Kidney (tissue), 22 donors: ENCODE measurements at places on chromosomes 1 and 21. TPM values are rescaled to one million over a fixed set of nuclear protein-coding genes. Genes with fewer than 3 reads are reported as not detected.

AGL gene
- 19.8 TPM for total RNA-seq

NECTIN4 gene
- total RNA-seq: 12.8 TPM

PTCH2 gene
- total RNA-seq: 1.2 TPM

DNA sequence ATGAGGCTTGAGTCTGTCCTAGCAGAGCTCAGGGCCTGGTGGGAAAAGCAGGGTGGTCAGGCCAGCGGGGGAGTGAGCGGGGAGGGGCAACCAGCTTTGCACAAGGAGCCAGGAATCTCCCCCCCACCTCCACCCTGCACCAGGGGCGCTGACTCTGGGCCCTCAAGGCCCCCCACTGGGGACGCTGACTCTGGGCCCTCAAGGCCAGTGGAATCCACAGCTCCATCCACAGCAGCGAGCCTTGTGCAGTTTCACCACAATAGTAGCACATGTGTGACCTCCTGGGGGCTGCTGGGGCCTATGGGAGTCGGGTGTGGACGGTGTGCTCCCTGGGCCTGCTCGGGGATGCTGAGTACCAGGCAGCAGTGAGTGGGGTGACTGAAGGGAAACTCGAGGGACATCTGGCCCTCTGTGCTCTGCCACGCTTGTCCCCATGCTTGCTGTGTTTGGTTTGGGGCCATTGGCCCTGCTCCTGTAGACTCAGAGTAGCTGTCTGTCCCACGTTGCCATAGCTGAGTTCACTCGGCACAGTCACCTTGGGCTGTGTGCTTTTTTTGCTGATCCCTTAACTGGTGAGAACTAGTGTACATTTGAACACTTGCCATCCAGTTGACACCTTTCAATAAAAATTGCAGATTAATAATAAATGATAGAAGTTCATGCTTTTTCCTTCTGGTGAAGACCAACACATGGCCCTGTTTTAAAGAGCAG lies 89.2 kb downstream of the ADARB1 start:
- no peak overlapping the region for H3K4me3 ChIP-seq
- H3K4me1 ChIP-seq: no peaks in the 10 kb centered on the region
- H3K36me3 ChIP-seq: no peaks in the 10 kb centered on the region
- H3K27ac ChIP-seq: no peak overlapping the region
- no peaks in the 10 kb centered on the region for H3K27me3 ChIP-seq
- no peak for DNase-seq

GRCh38 chr1:10693497-10694273 lies 102.8 kb downstream of the CASZ1 start:
- H3K27me3 ChIP-seq: no peaks in the 10 kb centered on the region
- DNase-seq: no peak
- no peaks in the 10 kb centered on the region for H3K36me3 ChIP-seq
- no peaks in the 10 kb centered on the region for H3K4me1 ChIP-seq
- H3K27ac ChIP-seq: peak overlapping the region; percentile 88
- peak overlapping the region; percentile 65 for H3K4me3 ChIP-seq

GRCh38 chr1:112030157-112030556 lies 40.7 kb upstream of the KCND3 start:
- DNase-seq: no peak
- no peak overlapping the region for H3K27ac ChIP-seq
- H3K4me3 ChIP-seq: no peak overlapping the region
- no peaks in the 10 kb centered on the region for H3K4me1 ChIP-seq

DNA sequence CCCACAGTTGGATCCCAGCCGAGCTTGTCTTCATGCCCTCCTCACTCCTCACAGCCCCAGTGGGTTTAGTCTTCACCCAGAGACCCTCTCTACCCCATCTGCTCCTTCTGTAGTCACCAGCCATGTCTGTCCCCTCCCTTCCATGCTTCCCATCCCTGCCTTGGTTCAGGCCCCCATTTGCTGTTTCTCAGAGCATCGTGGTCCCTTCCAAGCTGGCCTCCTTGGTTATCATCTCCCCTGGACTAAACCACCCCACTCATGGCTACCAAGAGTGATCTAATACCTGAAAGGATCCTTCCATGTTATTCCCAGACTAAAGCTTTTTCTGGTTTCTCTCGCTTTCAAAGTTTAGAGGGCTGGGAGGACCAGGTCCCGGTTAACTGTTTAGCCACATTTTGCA lies 8.3 kb downstream of the CNIH3 start:
- DNase-seq: no peak
- H3K27me3 ChIP-seq: peaks cover 7% of the 10 kb centered on the region
- H3K27ac ChIP-seq: no peak overlapping the region
- H3K36me3 ChIP-seq: no peaks in the 10 kb centered on the region
- no peak overlapping the region for H3K4me3 ChIP-seq

DNA sequence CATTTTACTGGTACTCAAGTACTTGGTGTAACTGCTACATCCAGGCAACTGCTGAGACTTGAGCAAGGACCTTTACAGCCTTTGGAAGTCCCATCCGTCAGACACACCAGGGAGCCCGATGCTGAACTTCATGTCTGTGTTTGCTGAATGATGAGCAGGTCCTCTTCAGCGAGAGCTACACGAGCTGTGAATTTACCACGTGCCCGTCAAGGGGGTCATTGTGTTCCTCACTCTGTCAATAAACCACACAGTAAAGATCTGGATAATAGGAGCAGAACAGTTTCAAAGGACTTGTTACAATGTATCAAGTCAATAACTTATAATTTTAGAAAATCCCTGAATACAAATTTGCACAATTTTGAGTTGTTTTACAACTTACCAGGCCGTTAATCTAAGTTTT lies 427.2 kb downstream of the KIF26B start:
- H3K36me3 ChIP-seq: no peaks in the 10 kb centered on the region
- no peak overlapping the region for H3K27ac ChIP-seq
- H3K27me3 ChIP-seq: no peaks in the 10 kb centered on the region
- no peak for DNase-seq

- H3K27ac ChIP-seq: no peak overlapping the region
- no peaks in the 10 kb centered on the region for H3K27me3 ChIP-seq
- H3K4me3 ChIP-seq: no peak overlapping the region
- no peaks in the 10 kb centered on the region for H3K4me1 ChIP-seq
- DNase-seq: no peak
- H3K36me3 ChIP-seq: no peaks in the 10 kb centered on the region
Measured at GRCh38 chr1:188169971-188170370, 1341.2 kb downstream of the PLA2G4A start.

DNA sequence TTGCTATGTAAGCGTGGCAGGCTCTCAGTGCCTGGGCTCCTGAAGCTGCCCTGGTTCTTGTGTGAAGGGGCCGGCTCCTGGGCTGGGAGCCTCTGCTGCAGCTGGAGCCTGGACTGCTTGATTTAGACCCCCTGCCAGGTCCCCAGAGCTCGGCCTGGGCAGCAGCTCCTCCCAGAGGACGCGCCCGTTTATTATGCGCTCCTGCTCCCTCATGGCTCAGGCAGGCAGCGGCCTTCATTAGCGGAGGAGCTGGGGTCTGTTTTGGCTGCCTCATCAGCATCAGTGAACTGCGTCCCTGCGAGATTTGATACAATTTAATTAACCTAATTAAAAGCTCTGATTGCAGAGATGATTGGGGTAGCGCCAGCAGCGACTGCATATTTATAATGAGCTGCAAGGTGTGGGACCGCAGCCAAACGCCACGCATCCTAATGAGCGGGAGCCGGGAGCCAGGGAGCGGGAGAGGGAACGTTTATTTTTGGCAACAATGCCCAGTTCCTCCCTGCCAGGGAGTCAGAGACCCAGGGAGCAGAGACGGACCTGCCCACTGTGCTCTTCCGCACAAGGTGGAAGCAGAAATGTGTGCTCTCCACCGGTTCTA lies 16.6 kb downstream of the UTP11 start:
- H3K36me3 ChIP-seq: peaks cover 10% of the 10 kb centered on the region
- no peak overlapping the region for H3K4me3 ChIP-seq
- no peaks in the 10 kb centered on the region for H3K4me1 ChIP-seq
- H3K27ac ChIP-seq: no peak overlapping the region
- no peaks in the 10 kb centered on the region for H3K27me3 ChIP-seq

DNA sequence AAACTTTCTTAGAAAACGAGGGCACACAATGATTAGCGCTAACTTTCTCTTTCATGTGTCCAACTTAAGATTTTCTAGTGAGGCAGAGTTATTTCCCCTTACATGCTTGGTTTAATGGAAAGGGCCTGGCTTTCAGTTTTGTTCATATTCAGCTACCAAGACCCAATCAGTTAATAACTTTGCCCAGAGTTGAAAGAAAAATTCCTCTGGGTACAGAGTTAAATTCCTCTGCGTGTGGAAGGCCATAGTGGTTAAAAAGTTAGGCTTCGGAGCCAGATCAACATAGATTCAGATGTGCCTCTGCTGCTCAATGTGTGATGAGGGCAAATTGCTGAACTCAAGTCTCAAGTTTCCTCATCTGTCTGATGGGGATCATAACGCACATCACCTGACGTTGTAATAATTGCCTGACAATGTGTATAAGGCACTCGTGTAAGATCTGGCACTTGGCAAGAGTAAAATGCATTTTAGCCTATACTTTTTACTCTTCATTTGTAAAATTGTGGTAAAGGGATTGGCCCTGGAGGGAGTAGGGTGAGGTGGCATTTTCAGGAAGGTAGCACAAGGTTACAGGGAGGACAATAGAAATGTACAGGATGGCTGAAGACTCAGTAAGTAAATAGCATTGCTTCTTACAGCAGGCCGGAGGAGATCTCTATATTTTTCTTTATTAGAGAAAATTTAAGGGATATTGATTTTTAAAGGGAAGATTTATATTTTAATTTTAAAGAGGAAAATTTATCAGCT lies 103.4 kb downstream of the ROR1 start:
- no peaks in the 10 kb centered on the region for H3K4me1 ChIP-seq
- H3K4me3 ChIP-seq: no peak overlapping the region
- no peak overlapping the region for H3K27ac ChIP-seq

GRCh38 chr1:186446152-186446551 lies 14.8 kb downstream of the PDC start:
- H3K27me3 ChIP-seq: no peaks in the 10 kb centered on the region
- no peak for DNase-seq
- no peaks in the 10 kb centered on the region for H3K36me3 ChIP-seq
- no peak overlapping the region for H3K27ac ChIP-seq

- H3K27me3 ChIP-seq: no peaks in the 10 kb centered on the region
- DNase-seq: peak; percentile 53
- no peaks in the 10 kb centered on the region for H3K36me3 ChIP-seq
- no peaks in the 10 kb centered on the region for H3K4me1 ChIP-seq
- no peak within 1 kb of the TSS for H3K27ac ChIP-seq
- no peak within 1 kb of the TSS for H3K4me3 ChIP-seq
Measured at GRCh38 chr1:223393275-223394214, at the start of gene CCDC185. CCDC185 (plus strand) TSS chr1:223393415; CDS start chr1:223393476, 61 bp downstream.

- no peaks in the 10 kb centered on the region for H3K36me3 ChIP-seq
- peaks cover 2% of the 10 kb centered on the region for H3K4me1 ChIP-seq
- H3K4me3 ChIP-seq: no peak overlapping the region
- no peak overlapping the region for H3K27ac ChIP-seq
Measured at GRCh38 chr1:207937204-207937603, 26.3 kb upstream of the CD34 start.

DNA sequence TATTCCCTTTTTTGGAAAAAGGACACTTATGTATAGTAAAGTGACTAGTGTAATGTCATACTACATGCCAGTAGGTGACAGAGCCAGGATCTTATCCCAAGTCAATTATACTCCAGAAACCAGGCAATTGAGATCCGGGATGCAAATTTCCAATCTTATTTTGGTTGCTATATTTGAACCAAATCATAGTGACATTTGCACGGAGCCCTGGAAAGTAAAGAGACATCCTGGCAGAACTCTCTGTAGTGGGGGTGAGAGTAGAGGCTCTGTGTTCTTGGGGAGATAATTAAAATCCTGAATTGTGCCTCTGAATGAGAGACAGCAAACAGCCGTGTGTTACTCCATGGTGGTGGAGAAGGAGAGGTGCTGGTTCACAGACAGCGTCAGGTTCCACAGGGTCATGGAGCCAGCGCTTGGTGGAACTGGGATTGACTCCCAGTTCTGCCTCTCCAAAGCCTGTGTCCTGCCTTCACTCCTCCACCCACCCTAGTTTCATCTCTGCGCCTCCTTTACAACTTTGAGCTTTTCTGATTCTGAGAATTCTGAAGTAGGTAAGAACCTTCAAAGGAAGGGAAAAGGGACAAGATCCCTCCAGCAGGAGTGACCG lies 432.3 kb downstream of the PTPRU start:
- no peak overlapping the region for H3K4me3 ChIP-seq
- no peaks in the 10 kb centered on the region for H3K4me1 ChIP-seq
- no peak overlapping the region for H3K27ac ChIP-seq
- no peaks in the 10 kb centered on the region for H3K27me3 ChIP-seq

DNA sequence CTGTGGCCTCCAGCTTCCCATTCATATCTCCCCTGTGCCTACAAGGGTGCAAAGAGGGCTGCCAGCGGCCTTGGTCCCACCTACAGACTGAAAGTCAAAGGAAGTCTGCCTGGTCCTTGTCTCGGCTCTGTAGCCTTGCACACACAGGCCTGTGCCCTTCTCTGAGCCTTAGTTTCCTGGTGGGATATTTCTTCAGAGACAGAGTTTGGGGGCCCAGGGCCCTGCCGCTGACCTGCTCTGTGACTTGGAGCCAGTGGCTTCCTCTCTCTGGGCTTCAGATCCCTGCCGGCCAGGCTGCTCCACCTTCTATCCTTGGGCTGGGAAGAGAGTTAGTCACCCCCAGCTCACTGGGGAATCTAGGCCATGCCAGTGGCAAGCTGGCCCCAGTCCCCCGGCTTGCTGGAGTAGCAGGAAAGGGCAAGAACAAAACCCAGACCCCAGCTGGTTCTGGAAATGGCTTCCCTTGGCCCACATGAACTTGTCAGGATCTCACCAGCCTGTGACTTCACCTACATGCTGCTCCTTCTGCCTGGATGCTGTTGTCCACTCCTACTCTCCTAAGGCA lies 1.0 kb upstream of the TMEM61 start:
- no peaks in the 10 kb centered on the region for H3K36me3 ChIP-seq
- peak; percentile 38 for DNase-seq
- peaks cover 14% of the 10 kb centered on the region for H3K4me1 ChIP-seq
- H3K4me3 ChIP-seq: no peak overlapping the region
- no peak overlapping the region for H3K27ac ChIP-seq

- no peaks in the 10 kb centered on the region for H3K36me3 ChIP-seq
- peak overlapping the region; percentile 84 for H3K4me3 ChIP-seq
- peaks cover 18% of the 10 kb centered on the region for H3K27me3 ChIP-seq
Measured at GRCh38 chr21:41763398-41763931, 3.4 kb downstream of the RIPK4 start.

DNA sequence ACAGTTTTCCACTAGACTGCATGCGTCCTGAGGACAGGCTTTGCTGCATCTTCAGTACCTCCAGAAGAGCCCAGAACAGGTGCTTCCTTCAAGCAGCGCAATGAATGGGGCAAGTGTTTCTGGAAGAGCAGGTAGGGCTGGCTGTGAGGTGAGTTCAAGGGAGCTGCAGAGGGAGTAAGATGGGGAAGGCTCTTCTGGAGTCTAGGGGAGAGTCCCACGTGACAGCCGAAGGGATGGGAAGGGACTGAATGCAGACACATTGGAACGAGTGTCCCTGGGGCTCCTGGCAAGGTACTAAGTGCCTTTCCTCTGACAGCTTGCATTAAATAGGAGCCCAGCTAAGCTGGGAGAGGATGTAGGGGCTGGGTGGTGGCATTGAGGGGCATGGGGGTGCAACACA lies 84.2 kb downstream of the FAM78B start:
- H3K36me3 ChIP-seq: no peaks in the 10 kb centered on the region
- H3K27ac ChIP-seq: no peak overlapping the region
- H3K4me1 ChIP-seq: no peaks in the 10 kb centered on the region
- DNase-seq: no peak
- no peaks in the 10 kb centered on the region for H3K27me3 ChIP-seq
